ENCODE measurements at places on chromosomes 2 and 18.

- no peak for DNase-seq
These were observed 1102.6 kb upstream of the PIK3C3 start for GRCh38 chr18:40852406-40852805.

GRCh38 chr2:88690591-88691338 is 708 bp upstream of the RPIA start:
- DNase-seq: peak; percentile 46

- DNase-seq: no peak
These were observed 86.3 kb downstream of the KCTD18 start for GRCh38 chr2:200423541-200423940.

DNA sequence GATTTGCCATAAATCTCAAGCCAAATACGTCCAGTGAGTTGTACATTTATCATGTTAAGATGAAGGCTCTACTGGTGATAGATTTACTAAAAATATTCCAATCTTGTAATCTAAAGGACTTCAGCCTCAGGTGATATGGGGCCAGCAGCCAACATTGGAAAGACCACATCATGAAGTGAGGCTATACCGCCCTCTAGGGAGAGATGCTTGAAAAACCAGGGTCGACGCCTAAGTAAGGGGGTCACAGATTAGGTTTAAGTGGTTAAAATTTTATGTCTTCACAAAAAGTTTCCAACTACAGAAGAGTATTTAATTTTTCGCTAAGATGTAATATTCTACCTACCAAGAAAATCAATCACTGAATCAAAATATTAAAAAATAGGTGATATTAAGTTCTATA is 33.3 kb downstream of the DOCK10 start:
- no peak for DNase-seq

- no peak for DNase-seq
These were observed 89.7 kb downstream of the NPAS2 start for GRCh38 chr2:100909534-100910081.

- DNase-seq: no peak
These were observed 128.6 kb upstream of the ZSWIM2 start for GRCh38 chr2:186977433-186978045.

- no peak for DNase-seq
These were observed 123.3 kb upstream of the DCC start for GRCh38 chr18:52216666-52217065.

- DNase-seq: no peak
These were observed 260.2 kb downstream of the TMX3 start for GRCh38 chr18:68454511-68455228.

DNA sequence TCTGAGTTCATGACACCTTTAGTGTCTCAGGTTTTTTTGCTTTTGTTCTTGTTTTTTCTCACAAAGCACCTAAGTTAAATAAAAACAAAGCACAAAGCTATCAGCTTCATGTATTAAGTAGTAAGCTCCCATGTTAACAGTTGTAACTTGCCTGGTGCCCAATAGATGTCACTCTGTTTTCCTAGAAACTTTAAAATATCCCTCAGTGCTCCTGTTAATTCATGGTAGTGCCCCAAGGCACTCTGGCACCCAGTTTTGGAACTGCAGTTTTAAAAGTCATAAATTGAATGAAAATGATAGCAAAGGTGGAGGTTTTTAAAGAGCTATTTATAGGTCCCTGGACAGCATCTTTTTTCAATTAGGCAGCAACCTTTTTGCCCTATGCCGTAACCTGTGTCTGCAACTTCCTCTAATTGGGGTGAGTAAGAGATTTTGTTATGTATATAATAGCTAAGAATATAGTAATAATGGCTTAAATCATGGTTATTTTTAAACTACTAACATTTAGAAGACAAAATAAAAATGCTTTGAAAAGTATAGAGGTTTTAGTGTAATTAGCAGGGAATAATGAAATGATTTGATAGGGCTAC is 555.0 kb upstream of the TMEFF2 start:
- no peak for DNase-seq

DNA sequence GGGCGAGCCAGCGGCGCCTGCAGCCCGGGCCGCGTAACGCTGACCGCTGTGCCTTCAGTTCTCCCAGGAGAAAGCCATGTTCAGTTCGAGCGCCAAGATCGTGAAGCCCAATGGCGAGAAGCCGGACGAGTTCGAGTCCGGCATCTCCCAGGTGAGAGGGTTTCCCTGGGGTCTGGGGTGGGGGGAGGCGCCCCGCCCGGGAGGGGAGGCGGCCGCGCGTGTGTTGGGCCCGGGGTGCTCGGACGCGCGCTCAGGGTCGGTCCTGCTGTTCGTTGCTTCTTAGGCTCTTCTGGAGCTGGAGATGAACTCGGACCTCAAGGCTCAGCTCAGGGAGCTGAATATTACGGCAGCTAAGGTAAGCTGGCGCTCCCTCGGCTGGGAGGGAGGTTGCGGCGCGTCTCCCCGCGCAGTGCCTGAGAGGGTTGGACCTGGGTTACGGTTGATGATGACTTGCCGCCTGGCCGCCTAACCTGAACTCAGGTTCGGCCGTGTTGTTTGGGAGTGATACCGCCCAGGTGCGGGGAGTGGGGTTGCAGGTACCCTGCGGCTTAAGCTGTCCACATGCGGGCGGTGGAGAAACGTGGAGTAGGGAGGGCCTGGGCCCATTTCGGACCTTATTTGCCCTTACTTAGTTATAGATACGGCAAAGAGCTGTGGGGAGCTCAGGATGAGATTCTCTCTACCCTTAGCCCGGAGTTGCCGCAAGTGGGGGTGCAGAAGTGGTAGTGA is 638 bp downstream of the RPS7 start:
- no peak for DNase-seq

DNA sequence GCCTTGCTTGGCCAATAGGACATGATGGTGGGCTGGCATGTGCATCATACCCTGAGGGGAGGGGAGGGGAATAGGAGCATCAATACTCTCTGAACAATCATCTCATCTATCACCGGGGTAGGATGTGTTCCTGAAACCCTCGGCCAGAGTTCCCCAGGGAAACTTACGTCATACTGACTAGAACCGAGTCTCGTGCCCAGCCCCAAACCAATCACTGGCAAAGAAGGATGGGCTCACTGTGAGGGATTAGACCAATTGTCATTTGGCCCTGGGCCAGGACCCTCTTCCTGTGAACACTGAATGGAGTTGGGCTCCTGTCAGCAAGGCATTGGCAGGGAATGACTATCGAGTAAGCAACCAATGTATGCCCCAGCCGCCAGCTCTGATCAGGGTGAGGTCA is 261.5 kb downstream of the MYCN start:
- DNase-seq: no peak

GRCh38 chr2:39027421-39027820 is 93.4 kb downstream of the SOS1 start:
- no peak for DNase-seq

DNA sequence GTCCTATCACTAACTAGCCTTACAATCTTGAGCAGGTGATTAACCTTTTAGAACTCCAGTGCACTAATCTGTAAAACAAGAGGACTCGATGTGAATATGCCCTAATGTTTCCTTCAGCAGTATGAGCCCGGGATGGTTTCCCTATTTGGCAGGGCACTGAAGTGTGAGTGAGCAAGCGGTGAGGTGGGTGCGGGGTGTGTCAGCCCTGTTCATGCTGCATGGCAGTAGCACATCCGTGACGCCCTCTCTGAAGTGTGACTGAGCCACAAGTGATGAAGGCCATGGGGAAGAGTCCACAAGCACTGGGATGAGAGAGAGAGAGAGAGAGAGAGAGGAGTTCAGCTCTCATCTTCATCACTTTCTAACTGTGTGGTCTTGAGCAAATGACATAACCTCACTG is 168.7 kb downstream of the SETBP1 start:
- DNase-seq: no peak

DNA sequence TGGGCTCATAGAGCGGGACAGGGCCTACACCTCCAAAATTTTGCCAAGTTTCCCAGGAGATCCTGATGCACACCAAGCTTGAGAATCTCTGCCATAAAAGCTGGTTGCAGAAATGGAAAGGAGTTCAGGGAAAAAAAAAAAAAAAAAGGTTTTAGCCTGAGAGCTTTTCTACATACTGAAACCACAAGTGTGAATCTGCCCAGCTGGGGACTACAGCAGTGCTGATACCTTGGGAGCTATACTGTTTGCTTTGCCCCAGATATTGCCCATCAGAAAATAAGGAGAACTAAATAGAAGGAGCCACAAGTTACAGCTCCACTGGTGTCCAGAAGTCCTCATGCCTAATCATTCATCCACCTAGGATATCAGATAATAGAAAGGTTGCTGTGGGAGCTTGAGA is 38.4 kb upstream of the NCKAP5 start:
- DNase-seq: no peak

- no peak for DNase-seq
These were observed 1374.9 kb upstream of the CELF4 start for GRCh38 chr18:38940475-38940862.

- DNase-seq: no peak
These were observed 83.3 kb downstream of the PIEZO2 start for GRCh38 chr18:11066038-11066437.

GRCh38 chr18:13159579-13159978 is 59.0 kb upstream of the LDLRAD4 start:
- no peak for DNase-seq

- no peak for DNase-seq
These were observed 7.7 kb upstream of the RHOB start for GRCh38 chr2:20439193-20439475.

DNA sequence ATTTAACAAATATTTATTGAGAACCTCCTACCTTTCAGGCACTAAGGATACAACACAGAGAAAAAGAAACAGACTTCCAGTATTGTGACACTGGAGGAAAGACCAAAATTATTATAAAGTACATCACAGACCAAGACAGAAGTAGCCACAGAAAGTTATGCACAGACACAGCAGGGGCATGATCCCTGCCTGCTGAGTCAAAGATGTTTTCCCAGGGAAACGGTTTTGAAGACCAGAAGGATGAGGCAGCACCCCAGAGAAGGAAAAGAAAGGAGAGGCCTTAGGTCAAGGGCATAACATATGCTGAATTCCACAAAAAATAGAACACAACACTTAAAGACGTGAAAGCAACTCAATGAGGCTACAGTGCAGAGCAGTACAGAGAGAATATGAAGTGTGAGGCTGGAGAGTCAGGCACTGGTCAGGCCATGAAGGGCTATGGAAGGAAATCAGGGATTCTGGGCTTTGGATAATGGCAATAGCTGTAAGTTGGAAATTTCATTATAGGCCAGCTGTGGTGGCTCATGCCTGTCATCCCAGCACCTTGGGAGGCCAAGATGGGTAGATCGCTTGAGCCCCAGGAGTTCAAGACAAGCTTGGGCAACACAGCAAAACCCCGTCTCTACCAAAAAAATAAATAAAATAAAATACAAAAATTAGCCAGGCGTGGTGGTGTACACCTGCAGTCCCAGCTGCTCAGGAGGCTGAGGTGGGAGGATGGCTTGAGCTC is 8.2 kb downstream of the ADAM17 start:
- no peak for DNase-seq

GRCh38 chr2:129756276-129756675 is 223.2 kb upstream of the RAB6C start:
- no peak for DNase-seq
